ENCODE measurements at places on chromosomes 5 and 9. TPM values are rescaled to one million over a fixed set of nuclear protein-coding genes. Genes with fewer than 3 reads are reported as not detected.

The DNAH5 gene
- polyA plus RNA-seq, result 0.44 TPM

The LIX1 gene
- 0.85 TPM for polyA plus RNA-seq

The FOXD4L4 gene
- polyA plus RNA-seq, result not detected

GRCh38 chr5:68110264-68110663 is 105.3 kb upstream of the PIK3R1 start:
- no peak for DNase-seq

DNA sequence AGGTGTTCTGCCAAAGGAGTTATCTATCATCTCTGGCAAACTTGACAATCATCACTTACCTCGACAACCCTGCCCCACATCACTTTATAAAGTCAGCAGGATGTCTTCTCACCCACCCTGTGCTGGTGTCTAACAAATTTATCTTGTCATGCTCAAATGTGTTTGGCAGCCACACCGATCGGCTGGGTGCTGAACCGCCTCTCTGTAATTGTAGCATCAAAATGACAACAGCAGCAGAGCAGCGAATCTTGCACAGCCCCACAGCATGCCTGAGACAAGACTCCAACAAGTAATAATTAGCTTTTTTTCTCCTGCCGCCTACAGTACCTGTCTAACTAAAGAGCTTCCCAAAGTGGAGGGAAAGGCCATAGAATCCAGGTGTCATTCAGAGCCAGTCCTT is 176.2 kb downstream of the NR3C1 start:
- DNase-seq, result no peak

- no peak for DNase-seq
Measured at GRCh38 chr9:14838701-14839100, 71.5 kb downstream of the FREM1 start.

- no peak for DNase-seq
Measured at GRCh38 chr5:96189028-96189826, 227.6 kb upstream of the ELL2 start.

GRCh38 chr5:6371079-6371810 is 7.1 kb downstream of the MED10 start:
- DNase-seq, result no peak

GRCh38 chr9:124392871-124393460 is 22.3 kb downstream of the PSMB7 start:
- no peak for DNase-seq

DNA sequence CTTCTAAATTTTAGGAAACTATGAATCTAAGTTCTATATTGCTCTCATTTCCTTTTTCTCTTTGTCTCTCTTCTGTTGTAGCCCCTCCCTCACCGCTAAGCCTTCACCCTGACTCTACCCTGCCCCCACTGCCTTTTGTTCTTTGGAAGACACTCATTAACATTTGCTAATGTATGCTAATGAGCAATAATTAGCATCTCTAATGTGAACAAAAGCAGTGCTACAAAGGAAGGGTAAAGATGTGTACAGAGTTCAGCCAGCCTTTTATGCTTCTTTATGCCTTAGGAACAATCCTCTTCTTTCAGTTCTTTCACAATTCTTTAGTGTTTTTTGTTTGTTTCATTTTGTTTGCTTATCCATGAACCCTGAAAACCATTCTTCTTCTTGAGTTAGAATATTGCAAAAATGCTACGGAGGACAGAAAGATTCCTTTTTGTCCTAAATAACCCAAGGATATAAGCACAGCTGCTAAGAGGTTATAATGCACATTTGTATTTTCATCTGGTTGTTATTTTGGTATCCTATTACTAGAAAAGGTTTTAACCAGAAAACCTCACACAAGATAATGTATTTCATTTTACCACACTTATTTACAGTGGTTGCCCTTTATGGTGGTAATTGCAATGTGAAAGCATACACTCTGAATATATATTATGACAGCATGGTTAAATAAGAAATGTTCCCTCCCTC is 159.3 kb downstream of the TMC1 start:
- DNase-seq, result no peak

- DNase-seq, result no peak
Measured at GRCh38 chr5:33711094-33711679, 180.6 kb downstream of the ADAMTS12 start.

GRCh38 chr5:11902201-11902619 is 2.0 kb downstream of the CTNND2 start:
- DNase-seq, result no peak

The EPB41L4B gene
- 94.3 TPM for polyA plus RNA-seq

DNA sequence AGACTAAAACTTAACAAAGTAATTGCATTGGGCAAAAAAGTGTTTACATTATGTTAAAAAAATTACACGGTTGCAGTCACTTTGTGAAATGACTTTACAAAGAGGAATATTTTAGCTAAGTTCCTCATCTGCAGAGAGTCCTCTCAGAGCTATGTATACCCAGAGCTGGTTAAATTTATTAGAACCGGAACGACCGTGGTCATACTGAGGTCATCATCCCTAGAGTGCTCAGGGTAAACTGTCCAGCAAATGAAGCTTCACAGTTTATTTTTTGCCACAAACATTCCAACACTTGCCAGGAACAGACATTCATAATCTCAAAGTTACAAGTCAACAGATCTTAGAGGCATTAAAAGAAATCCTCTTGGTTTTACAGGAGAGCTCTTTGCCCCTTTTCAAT is 897 bp downstream of the ROPN1L start:
- no peak for DNase-seq

DNA sequence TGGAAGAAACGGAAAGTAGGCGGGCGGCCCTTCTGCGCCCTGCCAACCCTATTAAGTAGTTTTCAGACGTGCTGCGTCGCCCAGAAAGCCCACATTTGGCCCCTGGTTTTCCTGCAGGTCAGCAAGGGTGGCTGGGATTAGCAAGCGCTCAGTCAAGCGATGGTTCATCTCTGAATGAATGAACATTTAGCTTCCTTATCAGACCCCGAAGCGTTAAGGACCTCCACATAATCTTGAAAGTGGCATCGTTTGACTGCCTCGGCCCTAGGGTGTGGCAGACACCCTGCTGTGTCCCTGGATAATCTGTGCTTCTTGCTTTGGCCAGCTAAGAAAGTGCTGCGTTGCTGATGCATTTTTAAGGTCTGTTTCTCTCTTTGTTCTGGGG is 684 bp downstream of the TOR1B start:
- peak; percentile 35 for DNase-seq

The CDC25C gene
- 0.54 TPM for polyA plus RNA-seq

DNA sequence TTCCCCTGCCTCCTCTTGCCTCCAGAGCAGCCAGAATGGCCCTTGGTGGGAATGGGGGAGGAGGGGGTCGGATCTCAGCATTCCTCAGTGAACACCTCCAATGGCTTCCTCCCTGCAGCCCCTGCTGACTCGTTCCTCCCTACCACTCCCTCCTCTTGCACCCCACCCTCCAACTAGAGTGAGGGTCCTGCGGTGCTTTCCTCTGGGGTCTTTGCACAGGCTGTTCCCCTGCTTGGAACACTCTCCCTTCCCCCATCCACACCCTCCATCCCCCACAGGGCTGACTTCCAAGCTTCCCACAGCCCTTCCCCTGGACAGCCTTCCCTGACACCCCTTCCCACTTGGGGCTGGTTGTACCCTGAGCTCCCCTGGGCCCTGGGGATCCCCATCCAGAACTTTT is 70.4 kb upstream of the NEK6 start:
- DNase-seq, result no peak

The TRAF1 gene
- polyA plus RNA-seq, result 2.8 TPM

DNA sequence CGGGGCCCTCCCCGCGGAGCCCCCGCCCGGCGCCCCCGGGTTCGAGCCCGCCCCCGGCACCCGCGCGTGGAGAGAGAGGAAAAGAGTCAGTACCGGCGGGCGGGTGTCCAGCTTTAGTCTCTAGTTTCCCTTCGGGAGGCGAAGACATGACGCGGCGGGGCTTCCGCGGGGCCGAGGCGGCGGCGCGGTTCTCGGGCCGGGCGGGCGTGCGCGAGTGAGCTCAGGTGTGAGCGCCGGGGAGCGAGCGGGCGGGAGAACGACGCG is 181 bp downstream of the DAP start:
- DNase-seq, result no peak

- peak; percentile 16 for DNase-seq
Measured at GRCh38 chr9:73869264-73869663, 627.9 kb upstream of the RORB start.

DNA sequence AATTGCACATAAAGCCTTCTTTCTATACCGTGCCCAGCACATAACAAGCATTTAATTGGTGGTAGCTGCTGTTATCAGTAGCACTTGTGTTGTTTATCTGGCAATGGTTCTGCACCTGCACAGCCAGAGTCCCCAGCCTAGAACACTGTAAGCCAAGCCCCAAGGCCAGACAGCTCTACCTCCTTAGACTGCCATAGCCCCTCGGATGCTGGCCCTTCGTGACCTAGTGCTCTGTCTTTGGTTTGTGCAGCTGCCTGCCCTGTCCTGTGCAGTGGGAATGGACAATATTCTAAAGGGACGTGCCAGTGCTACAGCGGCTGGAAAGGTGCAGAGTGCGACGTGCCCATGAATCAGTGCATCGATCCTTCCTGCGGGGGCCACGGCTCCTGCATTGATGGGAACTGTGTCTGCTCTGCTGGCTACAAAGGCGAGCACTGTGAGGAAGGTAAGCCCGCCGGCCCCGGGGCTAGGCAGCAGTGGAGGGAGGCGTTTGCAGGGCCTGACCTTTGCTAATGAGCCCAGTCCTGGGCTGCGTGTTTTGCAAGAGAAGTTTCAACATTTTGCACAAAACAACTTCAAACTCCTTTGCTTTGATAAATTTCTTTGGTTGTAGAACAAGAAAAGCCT is 173.3 kb upstream of the WWC1 start:
- no peak for DNase-seq

The PTGDS gene
- polyA plus RNA-seq, result 2.0 TPM

DNA sequence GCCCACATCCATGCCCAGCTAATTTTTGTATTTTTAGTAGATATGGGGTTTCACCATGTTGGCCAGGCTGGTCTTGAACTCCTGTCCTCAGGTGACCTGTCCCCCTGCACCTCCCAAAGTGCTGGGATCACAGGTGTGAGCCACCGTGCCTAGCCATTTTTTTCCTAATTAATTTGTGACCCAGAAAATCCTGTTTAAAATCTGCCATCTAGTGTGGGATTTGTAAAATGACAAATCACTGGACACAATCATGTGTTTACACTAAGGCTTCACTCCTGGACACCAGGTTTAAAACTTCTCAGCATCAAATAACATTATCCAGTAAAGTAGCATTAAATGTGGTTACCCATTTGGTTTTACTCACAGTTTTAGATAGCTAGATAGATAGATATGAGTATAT is 18.6 kb upstream of the KDM4C start:
- no peak for DNase-seq

- DNase-seq, result no peak
Measured at GRCh38 chr5:157516626-157517325, 56.8 kb downstream of the NIPAL4 start.

The CAST gene
- 165 TPM for polyA plus RNA-seq

The MAP3K1 gene
- polyA plus RNA-seq, result 5.4 TPM

GRCh38 chr5:13771011-13771571 is 173.4 kb downstream of the DNAH5 start:
- no peak for DNase-seq

The PCDHGC3 gene
- polyA plus RNA-seq, result 3.0 TPM

DNA sequence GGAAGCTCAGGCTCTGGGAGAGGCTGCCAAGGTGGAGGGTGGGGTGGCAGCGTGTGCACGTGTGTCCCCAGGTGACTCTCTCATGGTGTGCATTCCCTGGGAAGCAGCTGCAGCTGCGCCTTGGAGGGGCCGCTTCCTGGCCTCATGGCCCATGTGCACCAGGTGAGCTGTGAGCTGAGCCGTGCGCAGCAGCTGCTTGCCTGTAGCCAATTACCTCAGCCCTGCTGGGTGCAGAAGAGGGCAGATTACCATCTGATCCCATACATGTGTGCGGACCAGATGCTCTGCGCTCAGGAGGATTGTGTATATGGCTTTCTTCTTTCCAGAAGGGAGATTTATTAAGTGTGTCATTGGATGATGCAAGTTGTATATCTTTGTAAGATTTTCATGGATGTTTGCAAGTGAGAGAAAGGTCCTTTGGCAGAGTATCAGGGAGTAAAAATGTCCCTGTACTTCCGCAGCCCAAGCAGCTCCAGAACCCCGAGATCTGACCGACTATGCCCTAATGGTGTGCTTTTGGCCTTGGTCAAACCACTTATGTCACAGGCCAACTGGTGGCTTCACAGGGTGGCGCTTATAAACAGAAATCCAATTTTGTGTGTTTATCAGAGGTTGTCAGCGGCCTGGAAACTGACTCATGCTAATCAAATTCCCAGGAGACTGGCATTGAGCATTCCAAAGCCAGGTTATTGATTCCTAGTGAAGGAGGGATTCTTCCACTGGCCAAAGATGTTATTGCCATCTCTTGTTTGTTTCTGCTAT is 229.3 kb downstream of the GOLPH3 start:
- peak; percentile 14 for DNase-seq

The ATG12 gene
- polyA plus RNA-seq, result 29.5 TPM

GRCh38 chr9:130701059-130702022 is 7.8 kb downstream of the EXOSC2 start:
- peak; percentile 84 for DNase-seq

DNA sequence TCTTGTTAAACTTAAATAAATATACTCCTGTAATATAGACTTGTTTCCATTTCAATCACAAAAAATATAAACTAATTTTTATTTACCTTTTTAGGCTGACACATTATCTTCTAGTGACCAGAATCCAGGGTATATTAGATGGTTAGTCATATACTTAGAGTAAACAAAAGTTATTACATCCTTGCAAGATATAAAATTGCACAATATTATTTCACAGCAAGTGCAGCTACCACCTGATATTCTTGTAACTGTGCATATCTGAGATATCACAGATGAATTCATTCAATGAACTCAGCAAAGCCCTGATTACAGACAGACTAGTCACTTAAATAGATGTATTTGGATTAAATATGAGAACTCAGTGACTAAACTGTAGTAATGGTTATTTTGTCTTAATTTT is 25.6 kb upstream of the ARRDC3 start:
- DNase-seq, result no peak

- DNase-seq, result peak; percentile 11
Measured at GRCh38 chr5:42691413-42691937, 65.1 kb upstream of the CCDC152 start.

The MLANA gene
- polyA plus RNA-seq, result not detected

The KCNV2 gene
- polyA plus RNA-seq, result 0.18 TPM

GRCh38 chr9:96686638-96687335 is 31.7 kb upstream of the PRXL2C start:
- peak; percentile 76 for DNase-seq

GRCh38 chr5:168055961-168056360 is 235.5 kb upstream of the WWC1 start:
- no peak for DNase-seq

- DNase-seq, result no peak
Measured at GRCh38 chr9:132341177-132341840, 13.5 kb downstream of the SETX start.

DNA sequence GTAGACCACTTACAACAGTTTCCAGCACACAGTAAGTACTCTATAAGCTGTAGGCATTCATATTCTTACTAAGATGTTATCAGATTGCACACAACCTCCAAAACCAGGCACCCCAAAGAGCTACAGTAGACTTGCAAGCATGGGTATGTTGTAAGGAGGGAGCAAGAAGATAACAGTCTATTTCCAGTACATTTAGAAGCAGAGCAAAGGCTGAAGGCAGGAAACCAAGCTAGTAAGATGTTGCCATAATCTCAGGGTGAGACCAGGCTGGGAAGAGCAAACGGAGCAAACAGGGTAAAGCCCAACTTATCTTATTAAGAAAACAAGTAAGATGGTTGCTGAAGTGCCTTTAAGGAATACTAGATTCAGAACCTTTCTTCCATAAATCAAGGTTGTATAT is 161.1 kb downstream of the GLIS3 start:
- no peak for DNase-seq

The CMYA5 gene
- 5.7 TPM for polyA plus RNA-seq
